ENCODE measurements at places on chromosomes 11 and 22.
A peak's percentile ranks its signal among the peaks of the same experiment; 100 is the strongest.

DNA sequence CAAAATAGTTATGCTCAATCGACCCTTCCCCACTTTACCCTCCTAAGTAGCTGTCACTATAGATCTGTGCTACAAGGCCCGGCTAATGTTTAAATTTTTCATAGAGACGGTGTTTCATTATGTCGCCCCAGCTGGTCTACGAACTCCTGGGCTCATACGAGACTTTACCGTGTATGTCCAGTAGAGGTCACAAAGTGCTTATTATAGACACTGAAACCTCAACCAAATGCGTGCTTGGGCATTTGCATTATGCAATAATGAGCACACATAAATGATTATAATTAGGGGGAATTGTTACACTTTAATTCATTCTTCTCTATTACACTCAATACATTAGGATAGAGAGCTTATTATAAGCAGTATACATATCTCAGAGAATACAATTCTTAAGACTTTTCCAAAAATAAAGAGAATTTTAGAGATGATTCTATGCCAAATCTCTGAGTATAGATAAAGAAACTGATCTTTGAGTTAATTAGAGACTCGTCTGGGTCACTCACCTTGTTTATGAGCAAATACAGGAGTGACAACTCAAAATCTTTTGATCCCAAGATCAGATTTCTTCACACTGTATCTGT lies 12.5 kb upstream of the MRPL16 start:
- no peak for DNase-seq

DNA sequence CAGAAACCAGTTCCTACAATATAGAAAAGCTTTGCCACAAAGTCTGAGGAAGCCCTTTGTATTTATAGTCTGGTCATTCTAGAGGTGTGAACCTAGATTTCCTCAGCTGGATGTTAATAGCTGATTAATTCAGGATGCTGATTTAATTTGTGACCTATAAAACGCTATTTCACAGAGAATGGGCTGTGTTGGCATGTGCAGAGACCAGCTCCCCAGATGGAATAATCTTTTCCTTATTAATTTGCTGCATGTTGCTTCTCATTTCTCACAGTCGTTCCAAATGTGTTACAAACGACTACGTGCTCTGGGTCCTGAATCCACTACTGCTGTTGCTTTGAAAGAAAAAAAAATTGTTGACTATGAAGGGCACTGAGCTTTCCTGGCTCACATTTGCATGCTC lies 49.3 kb downstream of the BDNF start:
- no peak for DNase-seq

GRCh38 chr22:19503869-19504268 lies 20.3 kb downstream of the CLDN5 start:
- DNase-seq: no peak

DNA sequence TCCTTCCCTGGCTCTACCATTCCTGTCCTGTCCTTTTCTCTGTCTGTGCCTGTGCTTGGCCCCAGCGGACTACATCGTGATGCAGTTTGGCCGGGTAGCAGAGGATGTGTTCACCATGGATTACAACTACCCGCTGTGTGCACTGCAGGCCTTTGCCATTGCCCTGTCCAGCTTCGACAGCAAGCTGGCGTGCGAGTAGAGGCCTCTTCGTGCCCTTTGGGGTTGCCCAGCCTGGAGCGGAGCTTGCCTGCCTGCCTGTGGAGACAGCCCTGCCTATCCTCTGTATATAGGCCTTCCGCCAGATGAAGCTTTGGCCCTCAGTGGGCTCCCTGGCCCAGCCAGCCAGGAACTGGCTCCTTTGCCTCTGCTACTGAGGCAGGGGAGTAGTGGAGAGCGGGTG lies 20.4 kb downstream of the TUB start:
- DNase-seq: no peak

DNA sequence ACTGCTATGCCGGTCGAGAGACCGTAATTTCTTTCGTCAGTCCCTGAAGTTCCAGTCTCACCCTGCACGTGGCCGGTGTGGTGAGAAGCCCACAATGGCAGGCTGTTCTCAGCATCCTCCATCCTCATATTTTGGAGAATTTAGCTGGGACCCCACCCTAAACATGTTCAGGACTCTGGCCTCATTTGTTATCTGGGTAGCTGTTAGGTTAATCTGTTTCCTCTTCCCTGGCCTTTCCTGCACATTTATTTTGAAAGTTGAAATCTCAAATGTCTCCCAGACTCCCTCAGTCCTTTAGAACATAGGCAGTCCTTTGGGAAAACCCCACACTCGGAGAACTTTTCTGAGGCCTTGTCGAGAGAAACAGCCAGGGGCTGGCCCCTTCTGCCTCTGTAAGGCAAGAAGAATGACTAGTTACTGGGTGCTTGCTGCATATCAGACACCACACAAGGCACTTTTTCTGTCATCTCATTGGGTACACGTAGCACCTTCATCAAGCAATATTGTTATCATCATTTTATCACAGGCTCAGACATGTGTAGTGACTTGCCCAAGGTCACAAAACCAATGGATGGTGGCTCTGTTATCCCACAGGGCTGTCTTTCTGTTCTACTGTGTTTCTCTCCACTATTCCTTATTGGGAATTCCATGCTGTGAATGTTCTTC lies 109.3 kb upstream of the CRYBB3 start:
- no peak for DNase-seq

GRCh38 chr11:76792505-76793264 lies 9.5 kb downstream of the TSKU start:
- DNase-seq: no peak

GRCh38 chr11:64614917-64615316 lies 23.9 kb downstream of the SLC22A12 start:
- DNase-seq: no peak

GRCh38 chr11:100677796-100678195 lies 9.3 kb upstream of the ARHGAP42 start:
- no peak for DNase-seq

DNA sequence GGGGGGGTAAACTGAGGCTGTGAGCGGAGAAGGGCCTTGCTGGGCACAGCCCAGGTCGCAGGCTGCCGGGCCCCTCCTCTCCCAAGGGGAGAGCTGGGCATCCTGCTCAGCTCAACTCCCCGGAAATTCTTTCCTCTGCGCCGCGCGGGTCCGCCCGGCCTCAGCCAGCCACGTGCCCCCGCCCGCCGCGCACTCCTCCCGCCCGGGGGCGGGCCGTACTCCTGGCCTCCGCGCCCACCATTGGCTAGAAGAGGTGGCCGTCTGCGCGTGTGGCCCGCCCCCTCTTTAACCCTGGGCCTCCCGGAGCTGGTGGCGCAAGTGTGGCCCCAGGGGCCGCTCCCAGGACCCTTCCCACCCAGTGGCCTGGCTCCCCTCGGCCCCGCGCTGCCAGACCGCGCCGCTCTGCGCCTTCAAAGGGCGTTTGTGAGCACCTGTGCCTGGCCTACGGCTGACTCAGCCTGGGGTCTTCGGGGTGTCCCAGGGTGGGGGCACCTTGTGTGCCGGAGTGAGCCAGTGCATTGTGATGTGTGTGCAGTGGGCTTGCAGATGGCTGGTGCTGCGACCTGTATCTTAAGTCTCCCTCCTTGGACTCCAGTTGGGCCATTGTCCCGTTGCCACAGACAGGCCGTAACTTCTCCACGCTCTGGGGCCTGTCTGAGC lies 2.0 kb downstream of the MRGPRF start:
- peak; percentile 34 for DNase-seq

DNA sequence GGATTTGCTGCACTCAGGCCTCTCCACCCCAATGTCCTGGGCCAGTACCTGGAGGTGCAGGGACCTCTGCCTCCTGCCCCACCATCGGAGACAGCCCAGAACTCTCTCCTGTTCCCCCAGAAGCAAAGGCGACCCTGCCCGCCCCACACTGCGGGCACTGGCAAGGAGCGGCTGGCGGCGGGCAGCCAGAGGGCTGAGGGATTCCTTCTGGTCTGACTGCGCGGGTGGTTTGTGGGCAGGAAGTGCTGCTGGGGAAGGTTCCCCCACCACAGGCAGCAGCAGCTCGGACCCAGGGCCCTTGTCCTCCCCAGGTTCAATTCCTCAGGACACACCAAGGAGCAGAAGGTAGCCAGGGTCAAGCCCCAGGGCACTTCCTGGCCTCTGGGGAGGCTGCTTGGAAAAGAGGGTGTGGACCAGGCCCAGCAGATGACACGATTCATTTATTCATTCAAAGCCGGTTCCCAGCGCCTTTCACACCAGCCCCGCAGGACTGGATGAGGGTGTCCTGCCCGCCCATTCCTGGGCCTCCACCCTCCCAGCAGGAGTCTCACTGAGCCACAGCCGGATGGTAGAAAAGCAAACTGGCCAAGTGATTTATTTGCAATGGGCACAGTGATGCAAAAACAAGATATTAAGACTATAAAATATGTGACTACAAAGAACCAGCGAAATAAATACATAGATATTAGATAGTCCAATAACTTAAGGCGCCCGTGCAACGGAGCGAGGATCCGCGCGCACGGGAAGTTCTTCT lies 1.2 kb downstream of the PHLDA2 start:
- DNase-seq: no peak

- DNase-seq: no peak
Observed at GRCh38 chr11:66107600-66108510, 37.8 kb downstream of the PACS1 start.
